Chondrocyte (in vitro differentiated cells): ENCODE measurements at places on chromosomes 5 and 9. TPM values are rescaled to one million over a fixed set of nuclear protein-coding genes. Genes with fewer than 3 reads are reported as not detected.

The LCN9 gene
- total RNA-seq, result 1.8 to 2.0 TPM in 2 of 3 replicates, not detected in the other

DNA sequence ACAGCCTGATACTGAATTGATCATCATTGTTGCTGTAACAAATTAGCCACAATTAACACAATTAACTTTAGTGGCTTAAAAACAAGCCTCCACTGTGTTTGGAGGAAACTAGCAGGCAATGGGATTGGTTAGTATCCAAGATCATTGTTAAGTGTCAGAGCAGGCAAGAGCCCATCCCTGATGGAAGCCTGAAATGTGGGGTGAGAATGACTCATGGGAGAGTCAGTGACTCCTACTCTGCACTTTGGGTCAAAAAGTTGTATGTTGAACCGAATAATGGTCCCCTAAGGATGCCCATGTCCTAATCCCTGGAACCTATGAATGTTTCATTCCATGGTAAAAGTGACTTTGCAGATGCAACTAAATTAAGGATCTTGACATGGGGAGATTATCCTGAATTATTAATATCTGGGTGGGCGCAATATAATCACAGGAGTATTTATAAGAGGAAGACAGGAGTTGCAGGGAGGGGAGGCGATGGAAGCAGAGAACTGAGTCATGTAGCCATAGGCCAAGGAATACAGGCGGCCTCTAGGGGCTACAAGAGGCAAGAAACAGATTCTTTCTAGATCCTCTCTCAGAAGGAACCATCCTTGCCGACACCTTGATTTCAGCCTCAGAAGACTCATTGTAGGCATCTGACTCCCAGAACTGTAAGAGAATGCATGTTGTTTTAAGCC is 28.8 kb downstream of the ALG2 start:
- no peak overlapping the region for H3K4me3 ChIP-seq
- H3K36me3 ChIP-seq, result no peaks in the 10 kb centered on the region
- no peaks in the 10 kb centered on the region for H3K4me1 ChIP-seq
- H3K27me3 ChIP-seq, result peaks cover 10% of the 10 kb centered on the region

The C5orf58 gene
- not detected in 3 replicates for total RNA-seq

DNA sequence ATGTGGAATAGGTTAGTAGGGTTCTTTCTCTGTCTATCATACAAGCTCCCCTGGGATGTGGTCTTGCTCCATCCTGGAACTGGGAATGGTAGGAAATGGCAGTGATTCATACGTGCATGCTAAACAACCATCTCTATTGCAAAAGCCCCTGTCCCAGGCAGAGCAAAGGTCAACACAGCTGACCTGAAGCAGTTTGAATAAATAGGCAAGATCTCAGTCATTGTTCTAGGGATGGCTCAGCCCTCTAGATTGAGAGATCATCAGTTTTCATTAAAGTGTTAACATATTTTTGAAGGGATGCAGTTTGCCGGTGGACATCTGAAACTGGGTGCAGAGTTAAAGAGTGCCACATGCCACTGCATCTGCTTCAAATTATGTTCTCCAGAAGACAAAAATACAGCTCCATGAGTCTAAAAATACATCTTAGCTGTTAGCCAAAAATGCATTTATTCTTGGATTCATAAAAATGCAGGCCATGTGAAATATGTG is 224.1 kb downstream of the ESM1 start:
- no peaks in the 10 kb centered on the region for H3K27me3 ChIP-seq
- H3K36me3 ChIP-seq, result no peaks in the 10 kb centered on the region
- peak overlapping the region; percentile 83 for H3K27ac ChIP-seq
- DNase-seq, result no peak

- H3K27me3 ChIP-seq, result peaks cover 10% of the 10 kb centered on the region
- no peak overlapping the region for H3K4me3 ChIP-seq
- H3K36me3 ChIP-seq, result no peaks in the 10 kb centered on the region
These were observed 335.0 kb downstream of the DNAH5 start for GRCh38 chr5:13609504-13609903.

- peaks cover 3% of the 10 kb centered on the region for H3K36me3 ChIP-seq
- DNase-seq, result no peak
- no peak overlapping the region for H3K27ac ChIP-seq
These were observed 25.7 kb downstream of the UTP15 start for GRCh38 chr5:73591102-73591695.

The TMEFF1 gene
- 1.3 to 3.1 TPM (median 3.0 TPM) in 3 replicates for total RNA-seq

GRCh38 chr9:2524601-2525000 is 97.0 kb upstream of the VLDLR start:
- H3K4me3 ChIP-seq, result no peak overlapping the region
- H3K4me1 ChIP-seq, result peaks cover 2% of the 10 kb centered on the region
- no peak overlapping the region for H3K27ac ChIP-seq
- no peaks in the 10 kb centered on the region for H3K27me3 ChIP-seq
- no peak for DNase-seq

The MEIKIN gene
- not detected in 3 replicates for total RNA-seq

- H3K4me1 ChIP-seq, result peaks cover 48% of the 10 kb centered on the region
- no peak overlapping the region for H3K4me3 ChIP-seq
- no peaks in the 10 kb centered on the region for H3K27me3 ChIP-seq
- peaks cover 21% of the 10 kb centered on the region for H3K36me3 ChIP-seq
- no peak overlapping the region for H3K27ac ChIP-seq
These were observed 20.1 kb downstream of the DAPK1 start for GRCh38 chr9:87517732-87518131.

GRCh38 chr5:150215979-150216944 is 26.4 kb downstream of the SLC6A7 start:
- no peaks in the 10 kb centered on the region for H3K27me3 ChIP-seq
- H3K36me3 ChIP-seq, result no peaks in the 10 kb centered on the region
- DNase-seq, result no peak
- H3K4me1 ChIP-seq, result peaks cover 14% of the 10 kb centered on the region
- H3K27ac ChIP-seq, result no peak overlapping the region

- peaks cover 2% of the 10 kb centered on the region for H3K36me3 ChIP-seq
- peaks cover 9% of the 10 kb centered on the region for H3K4me1 ChIP-seq
- H3K27me3 ChIP-seq, result peaks cover 67% of the 10 kb centered on the region
- no peak within 1 kb of the TSS for H3K27ac ChIP-seq
- peak within 1 kb of the TSS; percentile 62 for H3K4me3 ChIP-seq
- DNase-seq, result no peak
These were observed at the start of the genes EIF4E1B and SNCB for GRCh38 chr5:176629853-176630680. EIF4E1B (plus strand) TSS chr5:176630675; CDS start chr5:176642788, 12,113 bp downstream. SNCB (minus strand) TSS chr5:176630534; CDS start chr5:176629654, 880 bp downstream.

The TSSK1B gene
- total RNA-seq, result 0.10 to 0.36 TPM in 2 of 3 replicates, not detected in the other

GRCh38 chr5:126656401-126657007 is 55.8 kb downstream of the PHAX start:
- no peaks in the 10 kb centered on the region for H3K4me1 ChIP-seq
- H3K27me3 ChIP-seq, result no peaks in the 10 kb centered on the region
- no peaks in the 10 kb centered on the region for H3K36me3 ChIP-seq
- no peak for DNase-seq
- no peak overlapping the region for H3K27ac ChIP-seq

- H3K4me3 ChIP-seq, result no peak overlapping the region
- no peaks in the 10 kb centered on the region for H3K27me3 ChIP-seq
- DNase-seq, result no peak
These were observed 28.0 kb downstream of the ERAP2 start for GRCh38 chr5:96904054-96904931.

DNA sequence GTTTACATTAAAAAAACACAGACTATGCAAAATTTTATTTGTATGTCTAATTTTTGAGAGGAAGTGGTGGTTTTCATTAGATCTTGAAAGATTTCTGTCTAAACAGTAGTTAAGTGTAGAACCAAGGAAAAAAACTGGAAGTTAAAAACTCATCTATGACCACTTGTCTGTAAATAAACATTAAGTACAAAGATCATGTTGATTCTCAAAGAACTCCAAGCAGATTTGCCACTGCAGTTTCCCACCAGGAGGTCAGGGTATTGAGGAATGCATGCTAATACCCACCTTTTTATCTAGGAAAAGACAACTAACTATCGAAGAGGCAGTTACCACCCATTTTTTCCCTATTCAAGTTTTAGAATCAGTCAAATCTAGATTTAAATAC is 1.9 kb downstream of the STOM start:
- H3K36me3 ChIP-seq, result no peaks in the 10 kb centered on the region
- DNase-seq, result no peak
- no peaks in the 10 kb centered on the region for H3K27me3 ChIP-seq
- H3K27ac ChIP-seq, result peak overlapping the region; percentile 63
- H3K4me1 ChIP-seq, result peaks cover 75% of the 10 kb centered on the region

- H3K27ac ChIP-seq, result no peak overlapping the region
- no peaks in the 10 kb centered on the region for H3K27me3 ChIP-seq
- peaks cover 11% of the 10 kb centered on the region for H3K4me1 ChIP-seq
- DNase-seq, result no peak
These were observed 40.8 kb upstream of the GARNL3 start for GRCh38 chr9:127223810-127224177.

GRCh38 chr9:76904661-76905457 is 1.1 kb downstream of the PRUNE2 start:
- H3K27me3 ChIP-seq, result peaks cover 47% of the 10 kb centered on the region
- H3K27ac ChIP-seq, result peak overlapping the region; percentile 9
- peak overlapping the region; percentile 83 for H3K4me3 ChIP-seq
- peaks cover 5% of the 10 kb centered on the region for H3K36me3 ChIP-seq
- DNase-seq, result no peak

- no peak overlapping the region for H3K4me3 ChIP-seq
- DNase-seq, result no peak
- no peaks in the 10 kb centered on the region for H3K27me3 ChIP-seq
- peaks cover 1% of the 10 kb centered on the region for H3K36me3 ChIP-seq
- H3K27ac ChIP-seq, result peak overlapping the region; percentile 87
These were observed 43.4 kb upstream of the CDKN2B start for GRCh38 chr9:22052376-22052945.

The ENTREP1 gene
- 3.6 to 4.7 TPM (median 3.8 TPM) in 3 replicates for total RNA-seq

DNA sequence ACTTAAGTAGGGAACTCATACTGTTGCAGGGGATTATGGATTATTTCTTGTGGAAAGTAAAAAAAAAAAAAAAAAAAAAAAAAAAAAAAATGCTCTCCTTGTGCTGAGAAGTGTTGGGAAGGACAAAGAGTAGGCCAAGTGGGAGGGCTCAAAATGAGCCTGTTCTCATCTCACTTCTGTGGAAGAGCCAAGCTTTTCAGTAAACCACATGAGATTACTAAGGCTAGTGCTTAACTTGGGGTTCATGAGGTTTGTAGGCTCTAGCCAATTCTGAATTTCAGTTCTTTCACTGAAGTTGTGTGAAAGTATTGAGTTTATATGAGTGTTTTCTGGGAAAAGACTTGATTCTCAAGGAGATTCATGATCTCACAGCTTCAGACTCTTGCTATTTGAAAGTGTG is 23.0 kb upstream of the CEP78 start:
- no peaks in the 10 kb centered on the region for H3K36me3 ChIP-seq
- peaks cover 4% of the 10 kb centered on the region for H3K27me3 ChIP-seq
- H3K4me1 ChIP-seq, result peaks cover 15% of the 10 kb centered on the region
- no peak overlapping the region for H3K27ac ChIP-seq

The PAX5 gene
- total RNA-seq, result not detected in 3 replicates

The SELENOP gene
- total RNA-seq, result 0.20 to 18.9 TPM (median 0.33 TPM) in 3 replicates

GRCh38 chr5:174410716-174411478 is 313.5 kb upstream of the MSX2 start:
- peaks cover 2% of the 10 kb centered on the region for H3K36me3 ChIP-seq
- H3K4me1 ChIP-seq, result peaks cover 13% of the 10 kb centered on the region
- DNase-seq, result no peak

DNA sequence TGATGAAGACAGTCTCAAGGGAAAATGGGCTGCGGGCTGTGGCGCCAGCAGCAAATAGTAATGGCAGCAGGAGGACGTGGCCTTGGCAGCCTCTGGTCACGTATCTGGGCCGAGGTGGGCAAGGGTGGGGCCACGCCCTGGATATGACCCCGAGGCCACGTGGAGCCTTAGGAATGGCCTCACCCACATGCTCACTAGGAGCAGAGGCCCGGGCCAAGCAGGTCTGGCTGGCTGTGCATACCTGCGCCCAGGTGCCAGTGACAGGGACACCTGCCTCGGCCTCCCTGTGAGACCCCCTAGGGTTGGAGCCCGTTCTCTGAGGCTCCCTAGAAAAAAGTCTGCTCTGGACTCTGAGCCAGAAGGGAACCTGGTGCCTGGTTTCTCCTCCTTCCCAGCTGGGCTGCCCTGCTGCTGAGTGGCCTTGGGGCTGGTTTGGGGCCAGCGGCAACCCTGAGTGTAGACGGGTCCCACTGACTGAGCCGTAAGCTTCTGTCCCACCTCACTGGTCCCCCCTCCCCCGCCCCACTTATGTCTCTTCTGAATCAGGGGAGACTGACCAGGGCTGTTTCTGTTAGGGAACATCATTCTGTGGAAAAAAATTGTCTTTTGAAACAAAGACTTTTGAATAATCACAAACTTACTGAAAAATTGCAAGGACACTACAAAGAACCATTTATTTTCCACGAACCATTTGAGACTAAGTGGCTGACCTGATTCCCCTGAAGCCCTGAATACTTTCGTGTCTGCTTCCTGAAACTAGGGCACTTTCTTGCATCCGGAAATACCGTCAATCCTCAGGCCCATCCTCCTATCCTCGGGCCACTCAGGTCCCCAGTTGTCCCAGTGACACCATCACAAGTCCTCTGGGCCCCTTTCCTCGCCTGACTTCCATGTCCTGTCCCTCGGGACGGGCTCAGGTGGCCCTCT is 60.8 kb downstream of the WNK2 start:
- no peak overlapping the region for H3K27ac ChIP-seq
- peaks cover 5% of the 10 kb centered on the region for H3K4me1 ChIP-seq
- H3K36me3 ChIP-seq, result no peaks in the 10 kb centered on the region

The FLT4 gene
- total RNA-seq, result 0.10 to 0.31 TPM (median 0.29 TPM) in 3 replicates

DNA sequence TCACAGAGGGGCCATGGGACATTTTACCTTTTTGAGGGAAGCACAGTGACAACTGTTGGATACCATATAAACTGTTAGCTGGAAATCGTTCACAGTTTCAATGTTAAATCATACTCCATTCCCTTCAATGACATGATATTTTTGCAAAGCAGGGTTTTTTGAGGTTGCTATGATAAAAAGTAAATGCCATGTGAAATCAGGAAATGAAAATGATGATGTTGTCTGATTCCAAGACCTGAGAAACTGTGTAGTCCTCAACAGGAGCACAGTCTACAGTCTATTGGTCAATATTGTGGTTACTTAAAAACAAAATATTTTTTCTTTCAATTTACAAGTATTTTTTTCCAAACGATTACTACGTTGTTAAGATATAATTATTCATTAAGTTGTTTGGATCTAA is 24.0 kb upstream of the ADAM19 start:
- H3K36me3 ChIP-seq, result no peaks in the 10 kb centered on the region
- H3K4me1 ChIP-seq, result peaks cover 23% of the 10 kb centered on the region
- no peak for DNase-seq
- no peak overlapping the region for H3K4me3 ChIP-seq
- H3K27ac ChIP-seq, result no peak overlapping the region

DNA sequence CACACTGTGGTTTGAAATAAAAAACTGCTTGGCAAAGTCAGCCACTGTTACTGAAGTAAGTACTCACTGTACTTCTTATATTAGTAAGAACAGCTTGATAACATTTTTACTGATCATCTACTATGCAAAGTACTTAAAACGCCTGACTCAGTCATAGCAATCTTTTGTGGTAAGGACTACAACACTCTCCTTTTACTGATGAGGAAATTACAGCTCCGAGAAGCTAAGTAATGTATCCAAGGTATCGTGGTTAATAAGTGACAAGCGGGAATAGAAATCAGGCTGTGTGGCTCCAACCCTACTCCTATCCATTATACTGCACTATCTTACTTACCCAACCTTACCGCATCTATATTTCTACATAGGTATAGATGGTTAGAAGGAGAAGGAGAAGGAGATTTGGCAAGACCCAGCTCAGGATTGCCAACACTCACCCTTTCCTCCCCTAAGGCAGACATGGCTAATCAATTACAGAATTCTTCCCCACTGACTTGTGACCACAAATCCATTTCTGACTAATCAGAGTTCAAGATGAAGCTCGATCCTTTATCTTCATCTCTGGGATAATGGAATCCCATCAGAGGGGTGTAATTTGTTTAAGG is 281.4 kb downstream of the SPOCK1 start:
- H3K27ac ChIP-seq, result no peak overlapping the region
- no peak overlapping the region for H3K4me3 ChIP-seq
- no peak for DNase-seq
- no peaks in the 10 kb centered on the region for H3K36me3 ChIP-seq
- no peaks in the 10 kb centered on the region for H3K27me3 ChIP-seq
- H3K4me1 ChIP-seq, result peaks cover 29% of the 10 kb centered on the region

GRCh38 chr9:35827486-35827885 is 1.0 kb downstream of the FAM221B start:
- H3K36me3 ChIP-seq, result no peaks in the 10 kb centered on the region
- H3K4me1 ChIP-seq, result peaks cover 35% of the 10 kb centered on the region
- H3K27me3 ChIP-seq, result no peaks in the 10 kb centered on the region
